CD4-positive, CD25-positive, alpha-beta regulatory T cell (primary cell): ENCODE measurements at places on chromosomes 2 and 18.

DNA sequence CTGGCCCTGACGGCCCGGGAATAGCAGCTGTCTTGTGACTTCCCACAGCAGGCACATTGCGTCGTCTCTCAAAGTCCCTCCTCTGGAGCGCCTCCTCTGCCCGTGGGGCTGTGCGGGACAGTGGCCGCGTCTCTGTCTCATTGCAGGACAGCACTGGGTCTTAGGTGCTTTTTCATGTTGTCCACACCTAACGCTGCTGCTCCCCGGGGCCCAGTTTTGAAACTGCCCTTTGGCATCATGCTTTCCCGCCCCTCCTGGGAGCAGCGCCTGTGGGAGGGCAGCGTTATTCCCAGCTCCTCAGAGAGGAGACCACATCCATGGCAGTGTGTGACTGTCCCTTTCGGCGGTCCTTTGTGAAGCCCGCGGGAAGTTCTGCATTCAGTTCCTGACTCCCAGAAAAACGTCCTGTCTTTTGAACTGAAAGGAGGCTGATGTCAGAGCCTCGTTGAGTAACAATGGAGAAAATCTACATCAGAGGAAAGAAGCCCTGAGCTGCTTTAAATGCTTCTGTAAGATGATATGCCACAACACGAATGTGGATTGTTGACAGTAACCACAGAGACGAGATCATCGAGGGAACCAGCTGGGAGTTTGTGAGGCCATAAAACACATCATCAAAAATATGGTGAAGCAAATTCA, 226.0 kb downstream of the FAM210A start:
- DNase-seq: peak; percentile 37

DNA sequence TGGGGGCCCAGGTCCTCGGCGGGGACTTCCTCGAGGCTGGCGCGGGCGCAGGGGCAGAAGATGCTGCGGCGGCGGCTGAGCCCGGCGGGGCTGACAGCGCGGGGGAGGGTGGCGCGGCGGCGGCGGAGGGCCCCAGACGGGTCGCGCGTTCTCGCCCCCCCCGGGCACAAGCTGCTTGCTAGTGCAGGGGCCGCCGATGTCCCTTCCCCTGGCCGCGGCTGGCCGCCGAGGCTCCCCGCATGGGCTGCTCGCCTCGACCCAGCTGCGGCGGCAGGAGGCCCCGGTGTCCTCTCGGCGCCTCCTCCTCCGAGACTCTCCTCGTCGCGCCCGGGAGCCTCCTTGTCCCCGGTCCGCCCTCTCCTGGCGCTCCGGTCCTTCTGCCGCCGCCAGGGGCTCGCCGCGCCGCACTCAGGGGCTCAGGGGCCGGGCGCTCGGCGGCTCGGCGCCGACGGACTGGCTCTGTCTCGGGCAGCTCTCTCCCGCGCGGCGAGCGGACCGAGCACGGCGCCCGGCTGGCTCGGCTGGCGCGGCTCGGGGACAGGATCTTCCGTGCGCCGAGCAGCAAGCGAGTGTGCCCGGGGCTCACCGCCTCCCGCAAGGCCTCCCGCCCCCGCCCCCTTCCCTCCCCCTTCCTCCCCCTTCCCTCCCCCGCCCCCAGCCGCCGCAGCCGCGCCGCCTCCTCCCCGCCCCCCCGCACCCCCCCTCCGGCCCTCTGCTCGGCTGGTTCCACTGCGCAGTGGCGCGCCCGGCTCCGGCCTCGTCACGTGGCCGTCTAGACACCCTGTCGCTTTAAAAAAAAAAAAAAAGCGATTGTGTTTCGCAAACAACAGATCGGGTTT, 902 bp upstream of the SMAD7 start:
- peak; percentile 71 for DNase-seq

- no peak for DNase-seq
Measured at GRCh38 chr18:12658426-12659138, 675 bp upstream of the SPIRE1 start.

DNA sequence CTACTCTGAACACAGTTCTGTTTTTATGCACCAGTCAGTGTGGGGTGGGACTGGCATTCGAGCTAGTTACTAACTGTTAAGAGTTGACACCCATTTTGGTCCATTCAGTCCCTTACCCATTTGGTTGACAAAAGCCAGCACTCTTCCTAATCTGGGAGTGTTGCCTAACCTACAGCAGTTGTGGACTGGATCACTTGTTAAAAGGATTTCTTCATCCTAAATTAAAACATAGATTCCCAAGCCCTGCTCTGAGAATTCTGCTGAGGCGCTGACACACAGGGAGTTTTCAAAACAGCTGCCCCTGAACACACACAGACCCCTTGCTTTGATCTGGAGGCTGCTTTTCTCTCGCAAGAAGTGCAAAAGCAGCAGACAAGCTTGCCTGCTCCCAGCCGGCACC, 6.4 kb downstream of the TIMM21 start:
- no peak for DNase-seq
